Erythroblast (primary cell): ENCODE measurements at places on chromosomes 2 and 18.

DNA sequence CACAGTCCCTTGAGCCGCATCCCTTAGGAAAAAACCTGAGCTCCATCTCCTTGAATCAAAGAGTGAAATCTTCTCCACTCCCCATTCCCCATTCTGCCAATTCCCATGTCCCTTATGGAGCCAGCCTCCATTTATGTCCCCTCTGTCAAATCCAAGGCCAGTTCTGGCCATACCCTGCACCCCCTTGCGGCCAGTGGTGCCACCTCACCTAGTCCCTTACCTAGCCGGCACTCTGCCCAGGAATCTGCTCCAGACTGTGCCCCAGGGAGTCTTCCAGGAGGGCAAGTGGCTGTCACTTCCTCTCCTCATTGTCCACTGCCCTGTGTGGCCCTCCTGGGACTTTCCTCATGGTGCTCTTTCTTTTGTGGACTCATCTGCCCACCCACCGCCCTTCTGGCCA lies 195.4 kb upstream of the RMP24 start:
- DNase-seq: no peak

DNA sequence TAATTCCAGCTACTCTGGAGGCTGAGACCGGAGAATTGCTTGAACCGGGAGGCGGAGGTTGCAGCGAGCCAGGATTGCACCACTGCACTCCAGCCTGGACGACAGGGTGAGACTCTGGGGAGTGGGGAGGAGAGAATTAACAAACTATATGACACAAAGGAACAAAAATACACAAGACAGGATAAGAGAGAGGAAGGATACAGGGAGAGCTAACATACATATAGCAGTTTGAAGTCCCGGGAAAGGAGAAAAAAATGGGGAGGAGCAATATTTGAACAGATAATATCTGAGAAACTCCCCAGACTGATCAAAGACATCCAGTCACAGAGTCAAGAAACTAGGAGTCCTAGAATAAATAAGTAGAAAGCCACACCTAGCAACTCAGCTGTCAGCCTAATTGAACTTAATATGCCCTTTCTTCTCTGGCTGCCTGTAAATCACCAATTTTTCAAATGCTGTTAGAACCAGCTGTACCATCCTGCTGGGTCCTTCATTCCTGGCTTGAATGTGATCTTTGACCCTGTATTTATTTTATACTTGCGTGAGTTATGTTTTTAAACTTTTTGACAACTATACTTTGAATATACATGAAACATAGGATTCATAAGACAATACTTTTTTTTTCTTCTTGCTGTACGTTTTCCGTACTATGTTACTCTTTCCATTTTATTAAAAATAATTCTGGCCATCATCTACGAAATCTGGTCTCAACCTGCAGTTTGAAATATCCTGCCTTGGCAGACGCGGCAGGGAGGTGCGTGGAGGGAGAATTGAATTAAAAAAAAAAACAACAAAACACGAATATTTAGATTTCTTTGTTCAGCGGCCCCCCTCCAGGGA lies 876 bp upstream of the CYP27A1 start:
- DNase-seq: no peak

GRCh38 chr18:69758458-69758857 lies 189.2 kb downstream of the CD226 start:
- DNase-seq: no peak

GRCh38 chr18:47912343-47912742 lies 18.1 kb downstream of the SMAD2 start:
- no peak for DNase-seq

GRCh38 chr2:113013336-113013661 lies 8.0 kb downstream of the IL36A start:
- no peak for DNase-seq

DNA sequence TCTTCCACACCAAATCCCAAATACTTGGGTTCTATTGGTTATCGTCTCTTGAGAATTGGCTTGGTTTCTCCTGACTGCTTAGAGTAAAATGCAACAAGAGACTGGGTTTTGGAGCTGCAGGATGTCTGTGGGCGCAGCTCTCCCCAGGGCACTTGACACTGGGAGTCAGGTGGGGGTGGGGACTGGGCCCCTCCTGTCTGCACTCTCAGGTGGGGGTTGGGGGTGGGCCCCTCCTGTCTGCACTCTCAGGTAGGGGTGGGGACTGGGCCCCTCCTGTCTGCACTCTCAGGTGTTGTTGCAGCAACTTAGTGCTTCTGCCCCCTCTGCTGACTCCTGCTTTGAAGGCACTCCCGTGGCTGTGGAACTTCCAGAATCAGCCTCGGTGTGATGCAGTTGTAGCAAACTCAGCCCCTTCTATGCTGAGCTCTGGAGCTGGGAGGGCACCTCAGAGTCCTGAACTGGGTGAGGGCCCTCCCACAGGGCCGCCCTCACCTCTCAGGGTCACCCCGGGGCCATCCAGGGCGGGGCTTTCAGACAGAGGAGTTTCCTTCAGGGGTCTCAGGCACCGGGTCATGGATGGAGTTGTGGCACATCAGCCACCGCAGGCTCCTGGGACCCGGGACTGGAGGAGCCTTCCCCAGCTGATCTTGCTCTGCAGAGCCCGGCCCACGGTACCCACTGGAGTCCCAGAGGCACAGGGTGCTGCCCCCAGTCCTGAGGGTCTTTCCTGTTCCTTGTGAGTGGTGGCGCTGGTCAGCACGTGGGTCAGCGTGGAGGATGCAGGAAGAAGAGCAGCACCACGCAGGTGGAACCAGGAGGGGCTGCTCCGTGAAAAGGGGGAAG lies 22.9 kb upstream of the CIDEA start:
- DNase-seq: no peak

DNA sequence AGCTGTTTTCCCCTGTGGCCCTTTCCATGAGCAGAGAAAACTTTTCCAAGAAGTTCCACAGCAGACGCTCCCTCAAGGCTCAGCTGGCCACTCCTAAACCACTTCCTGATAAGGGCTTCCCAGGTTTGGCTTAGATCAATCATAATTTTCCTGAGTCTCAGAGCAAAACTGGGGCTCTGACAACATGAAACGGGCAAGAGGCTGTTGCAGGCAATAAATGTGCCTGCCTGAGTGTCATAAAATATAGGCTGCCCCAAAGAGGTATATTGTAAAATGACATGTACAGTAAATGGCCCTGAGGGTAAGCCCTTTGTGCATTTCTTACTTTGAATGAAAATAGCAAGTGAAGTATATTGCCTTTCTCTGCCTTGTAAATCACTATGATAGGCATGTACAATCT lies 105.6 kb upstream of the UXS1 start:
- no peak for DNase-seq

- DNase-seq: no peak
Measured at GRCh38 chr18:9066817-9067306, 35.6 kb upstream of the NDUFV2 start.

- no peak for DNase-seq
Measured at GRCh38 chr2:31888550-31888949, 122.3 kb downstream of the MEMO1 start.

DNA sequence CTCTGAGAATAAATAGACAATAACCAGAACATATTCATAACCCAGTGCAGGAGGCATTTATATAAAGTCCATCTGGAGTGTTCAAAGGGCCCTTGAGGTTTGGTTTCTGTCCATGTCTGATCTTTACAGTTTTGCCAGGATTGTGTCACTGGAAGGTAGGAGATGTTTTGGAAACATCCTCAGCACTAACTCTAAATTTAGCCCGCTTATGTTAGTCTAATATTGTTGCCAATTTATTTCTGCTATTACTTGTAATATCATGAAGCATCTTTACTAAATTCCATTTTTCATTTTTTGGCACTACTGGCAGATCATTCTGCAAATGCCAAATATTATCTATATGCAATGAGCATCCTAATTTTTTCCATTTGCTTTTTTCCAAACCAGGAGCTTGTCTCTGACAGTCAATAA lies 22.4 kb upstream of the REV1 start:
- no peak for DNase-seq

- no peak for DNase-seq
Measured at GRCh38 chr2:140359056-140359771, 1579.0 kb upstream of the NXPH2 start.

GRCh38 chr2:166803373-166804000 lies 84.8 kb upstream of the XIRP2 start:
- no peak for DNase-seq

- DNase-seq: no peak
Measured at GRCh38 chr2:164535280-164536025, 85.8 kb downstream of the GRB14 start.

DNA sequence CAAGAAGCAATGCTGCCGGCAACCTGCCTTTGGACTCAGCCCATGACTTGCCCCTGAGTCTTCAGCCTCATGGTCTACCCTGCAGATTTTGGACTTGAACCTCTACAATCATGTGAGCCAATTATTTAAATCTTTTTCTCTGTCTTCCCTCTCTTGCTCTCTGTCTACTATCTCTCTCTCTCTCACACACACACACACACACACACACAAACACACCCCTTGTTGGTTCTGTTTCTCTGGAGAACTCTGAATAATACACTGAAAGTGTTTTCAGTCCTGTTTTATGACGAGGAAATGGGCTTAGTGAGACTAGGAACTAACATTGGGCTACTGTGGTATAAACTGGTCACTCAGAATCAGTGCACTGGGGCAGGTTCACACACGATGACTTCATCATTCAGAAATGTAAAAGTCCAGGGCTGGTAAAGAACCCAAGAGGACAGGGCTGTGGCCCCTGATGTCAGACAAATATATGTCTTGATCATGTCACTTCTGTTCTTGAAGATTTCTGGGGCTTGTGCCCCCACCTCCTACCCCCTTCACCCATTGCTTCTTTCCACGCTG lies 266.1 kb upstream of the SIX2 start:
- DNase-seq: no peak

DNA sequence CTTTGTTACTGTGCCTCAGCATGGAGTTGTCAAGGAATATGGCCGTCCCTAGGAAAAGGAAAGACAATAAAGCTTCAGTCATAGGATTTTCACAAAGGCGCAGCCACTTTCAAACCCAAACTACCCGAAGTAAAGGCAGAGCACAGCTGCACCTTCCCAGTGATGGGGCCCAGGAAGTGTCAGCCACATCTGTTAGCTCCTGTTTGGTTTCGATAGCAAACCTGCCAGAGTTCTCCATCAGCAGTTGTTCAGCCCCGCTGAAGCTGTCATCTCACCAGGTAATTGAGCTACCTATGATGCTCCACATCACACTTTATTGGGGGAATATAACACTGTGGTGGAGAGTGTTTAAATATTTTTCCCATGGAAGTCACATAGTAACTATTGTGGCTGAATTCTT lies 80.7 kb downstream of the LRATD1 start:
- DNase-seq: no peak

DNA sequence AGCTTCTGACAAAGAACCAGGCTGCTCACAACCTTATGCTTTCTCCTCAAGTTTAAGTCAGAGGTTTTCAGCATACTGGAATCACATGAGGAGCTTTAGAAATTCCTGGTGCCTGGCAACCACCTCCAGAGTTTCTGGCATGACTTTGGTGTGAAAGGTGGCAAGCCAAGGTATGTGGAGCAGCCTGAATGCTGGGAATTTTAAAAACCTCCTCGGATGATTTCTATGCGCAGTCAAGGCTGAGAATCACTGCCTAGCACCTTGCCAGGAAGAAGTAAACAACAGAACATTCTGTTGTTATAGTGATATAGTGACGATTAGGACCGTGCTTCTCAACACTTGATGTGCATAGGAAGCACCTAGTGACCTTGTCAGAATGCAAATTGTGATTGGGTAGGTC lies 11.7 kb downstream of the CCBE1 start:
- no peak for DNase-seq

GRCh38 chr2:143254110-143254509 lies 124.9 kb downstream of the ARHGAP15 start:
- no peak for DNase-seq

DNA sequence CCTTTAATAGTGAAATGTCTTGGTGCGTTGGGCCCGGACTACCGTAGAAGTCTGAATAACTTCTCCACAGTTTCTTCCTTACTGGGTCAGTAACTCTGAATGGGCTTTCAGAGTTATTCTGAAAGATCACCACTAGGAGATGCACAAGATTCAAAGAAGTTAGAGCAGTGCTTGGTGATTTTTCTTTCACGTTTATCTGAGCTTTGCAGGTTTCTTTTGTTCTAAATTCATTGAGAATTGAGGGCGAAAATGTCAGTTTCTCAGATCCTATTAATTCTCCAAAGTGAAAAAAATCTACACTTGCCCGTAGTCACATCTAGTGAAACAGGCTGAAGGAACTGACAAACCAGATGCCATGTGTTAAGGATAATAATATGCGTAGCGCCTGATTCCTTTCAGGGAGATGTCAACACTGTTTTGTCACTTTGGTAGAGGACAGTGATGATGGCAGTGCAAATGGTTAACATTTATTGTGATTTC lies 70.1 kb downstream of the QPCT start:
- peak; percentile 38 for DNase-seq

DNA sequence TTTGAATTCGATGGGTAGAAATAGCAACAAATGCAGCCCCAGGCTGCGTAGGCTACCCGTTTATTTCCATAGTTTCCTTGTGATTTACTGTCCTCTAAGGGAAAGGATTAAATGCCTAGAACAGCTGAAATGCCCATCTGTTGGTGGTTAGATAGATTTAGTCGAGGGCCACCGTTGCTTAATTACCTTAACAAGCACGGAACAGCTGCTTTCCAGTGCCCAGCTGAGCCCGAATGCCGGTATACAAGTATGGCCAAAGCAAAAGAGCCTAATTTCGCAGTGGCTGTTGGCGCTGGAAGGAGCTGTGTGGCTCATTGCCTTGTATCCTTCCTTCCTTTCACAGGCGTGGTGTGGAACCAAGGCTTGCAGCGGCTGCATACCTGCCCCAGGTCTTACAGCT lies 109.1 kb downstream of the CABLES1 start:
- DNase-seq: no peak

DNA sequence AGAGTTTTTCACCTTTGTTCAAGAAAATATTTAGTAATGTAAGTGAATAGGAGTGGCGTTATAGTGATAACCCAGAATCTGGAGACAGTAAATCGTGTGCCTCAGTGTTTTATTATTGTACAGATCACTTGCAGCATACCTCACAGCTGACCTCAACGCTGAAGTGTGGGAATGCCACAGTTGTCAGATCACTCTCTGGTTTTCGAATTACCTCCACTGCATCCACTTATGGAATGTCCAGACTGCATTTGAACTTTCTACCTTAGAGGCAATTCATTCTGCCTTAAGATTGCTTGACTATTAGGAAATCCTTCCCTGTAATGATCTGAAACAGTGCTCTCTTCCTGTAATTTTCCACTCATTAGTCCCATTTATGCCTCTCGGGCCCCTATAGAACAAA lies 164.5 kb upstream of the ALPP start:
- DNase-seq: no peak

DNA sequence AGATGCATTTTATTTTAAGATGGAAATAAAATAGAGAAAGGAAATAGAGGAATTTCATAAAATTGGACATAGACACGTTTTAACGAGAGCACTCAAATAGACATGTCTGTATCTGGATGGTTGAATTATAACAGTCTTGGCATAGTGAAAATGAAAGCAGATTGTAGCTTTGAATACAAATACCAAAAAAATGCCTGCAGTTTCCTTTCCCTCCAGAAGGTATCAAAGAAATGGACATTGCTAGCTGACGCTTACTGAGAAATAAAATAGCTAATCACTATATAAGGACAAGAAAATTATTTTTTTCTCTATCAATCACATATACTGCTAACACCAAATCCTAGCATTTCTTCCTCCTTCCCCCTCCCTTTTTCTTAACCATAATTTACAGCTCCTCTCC lies 11.4 kb upstream of the MAPRE2 start:
- DNase-seq: peak; percentile 55

GRCh38 chr2:168315331-168316072 lies 68.1 kb upstream of the STK39 start:
- DNase-seq: no peak

- no peak for DNase-seq
Measured at GRCh38 chr2:44886414-44886813, 55.1 kb upstream of the SIX3 start.
